ENCODE measurements at places on chromosomes 2 and 18.

GRCh38 chr2:96540136-96540535, 3.6 kb downstream of the ARID5A start:
- DNase-seq, result no peak

DNA sequence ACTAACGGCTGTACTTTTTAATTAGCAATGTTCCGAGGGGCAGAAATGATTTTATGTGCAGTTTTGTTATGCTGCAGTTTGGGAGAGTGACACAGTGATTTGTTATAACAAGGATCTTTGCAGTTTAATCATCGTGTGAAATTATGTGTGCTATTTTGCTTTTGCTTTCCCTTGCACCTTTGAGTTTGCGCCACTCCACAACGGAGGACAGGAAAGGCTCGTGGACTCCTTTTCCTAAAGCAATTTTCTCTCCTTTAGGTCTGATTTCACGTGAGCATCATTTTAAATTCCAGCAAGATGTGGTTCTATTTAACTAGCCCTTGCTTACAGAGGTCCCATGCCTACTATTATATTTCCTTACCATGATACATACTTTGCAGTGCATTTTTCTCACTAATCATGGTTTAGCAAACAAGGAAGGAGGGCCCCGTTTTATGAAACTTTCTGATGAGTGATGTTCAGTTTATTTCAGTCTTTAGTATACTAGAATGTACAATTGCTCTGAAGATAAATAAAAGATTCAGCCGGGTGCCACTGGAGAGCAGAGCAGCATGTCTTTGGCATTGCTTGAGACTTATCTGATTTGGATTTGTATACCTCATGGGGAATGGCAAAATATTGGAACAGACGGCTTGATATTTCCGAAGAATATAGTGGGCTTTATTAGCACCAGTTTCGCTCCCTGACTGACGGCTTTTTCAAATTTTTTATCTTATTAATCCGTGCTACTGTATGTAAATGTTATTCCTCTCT, 528.2 kb upstream of the FANCL start:
- DNase-seq, result no peak

GRCh38 chr2:86615596-86615995, 8.1 kb downstream of the RNF103 start:
- no peak for DNase-seq

- DNase-seq, result no peak
Measured at GRCh38 chr2:40087434-40087833, 308.4 kb upstream of the THUMPD2 start.

- DNase-seq, result no peak
Measured at GRCh38 chr2:63665091-63665490, 76.3 kb downstream of the MDH1 start.

DNA sequence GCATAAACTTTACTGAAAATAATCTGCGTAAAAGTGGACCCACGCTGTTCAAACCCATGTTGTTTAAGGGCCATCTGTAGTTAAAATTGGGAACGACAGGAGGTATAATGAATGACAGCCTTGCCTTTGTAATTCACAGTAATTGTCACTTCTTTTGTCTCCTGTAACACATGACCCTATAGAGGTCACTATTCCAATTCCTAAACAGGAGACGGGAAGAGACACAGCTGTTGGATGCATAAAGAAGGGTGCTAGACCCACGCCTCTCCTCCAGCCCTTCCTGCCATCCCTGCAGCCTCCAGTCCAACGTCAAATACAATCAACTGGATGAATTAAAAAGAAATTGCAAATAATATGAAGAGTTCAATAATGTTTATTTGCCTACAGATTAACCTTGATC, 63.1 kb upstream of the NFATC1 start:
- DNase-seq, result no peak

- no peak for DNase-seq
Measured at GRCh38 chr2:230569298-230569697, 143.3 kb upstream of the CAB39 start.

DNA sequence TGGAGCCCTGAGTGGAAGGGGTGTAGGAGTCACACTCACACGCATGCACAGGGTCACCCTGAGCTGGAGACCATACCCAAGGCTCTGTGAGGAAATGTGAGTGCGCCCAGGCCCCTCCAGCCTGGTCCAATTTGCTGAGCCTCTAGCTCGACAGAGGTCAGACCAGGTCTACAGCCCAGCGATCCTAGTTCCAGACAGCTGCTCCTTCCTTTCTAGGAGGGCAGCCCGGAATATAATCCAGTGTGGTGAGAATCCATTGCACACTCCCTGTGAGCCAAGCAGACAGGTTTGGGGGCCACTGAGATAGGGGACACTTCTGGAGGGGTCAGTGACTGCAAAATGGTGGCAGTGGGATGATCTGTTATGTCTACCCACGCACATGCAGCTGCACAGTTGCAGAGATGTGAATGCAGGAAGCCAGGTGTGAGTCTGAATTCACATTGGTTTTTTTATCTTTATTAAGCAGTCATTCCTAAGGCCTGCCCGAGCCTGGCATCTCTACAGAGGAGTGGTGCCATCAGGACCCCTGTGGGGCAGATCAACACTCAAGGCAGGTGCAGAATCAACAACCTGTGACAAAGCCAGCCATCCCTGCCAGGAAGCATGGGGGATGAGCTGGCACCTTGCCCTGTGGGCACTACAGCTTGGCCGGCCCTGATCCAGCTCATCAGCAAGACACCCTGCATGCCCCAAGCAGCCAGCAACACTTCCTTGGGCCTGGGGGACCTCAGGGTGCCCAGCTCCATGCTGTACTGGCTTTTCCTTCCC, at the start of gene GPR148:
Gene GPR148 (plus strand): TSS at position 522 of the 768 bp plus-strand sequence. CDS start 82 bp downstream, at position 604.
- no peak for DNase-seq

- no peak for DNase-seq
Measured at GRCh38 chr2:46381263-46381849, 84.1 kb downstream of the EPAS1 start.

DNA sequence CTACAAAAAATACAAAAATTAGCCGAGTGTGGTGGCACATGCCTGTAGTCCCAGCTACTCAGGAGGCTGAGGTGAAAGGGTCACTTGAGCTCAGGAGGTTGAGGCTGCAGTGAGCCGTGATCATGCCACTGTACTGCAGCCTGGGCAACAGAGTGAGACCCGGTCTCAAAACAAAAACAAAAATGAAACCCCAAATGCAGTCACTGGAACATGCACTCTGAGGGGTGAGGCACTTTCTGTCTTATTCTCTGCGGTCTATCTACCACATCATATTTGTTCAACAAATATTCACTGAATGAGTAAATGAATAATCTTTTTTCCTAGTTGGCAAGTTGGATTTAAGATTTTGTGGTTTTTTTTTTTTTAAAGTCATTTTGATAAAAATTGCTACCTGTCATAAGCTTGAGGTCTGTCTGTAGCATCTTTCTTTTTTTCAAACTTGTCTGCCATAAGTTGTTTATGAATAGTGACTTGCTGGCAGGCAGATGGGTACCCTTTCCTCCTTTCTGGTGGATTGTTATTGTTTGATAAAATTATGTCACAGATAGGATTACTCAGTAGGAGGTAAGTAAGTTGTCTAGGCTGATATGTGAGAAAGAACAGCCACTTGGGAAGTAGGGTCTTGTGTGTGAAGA, 11.8 kb downstream of the CHRNA1 start:
- DNase-seq, result no peak

DNA sequence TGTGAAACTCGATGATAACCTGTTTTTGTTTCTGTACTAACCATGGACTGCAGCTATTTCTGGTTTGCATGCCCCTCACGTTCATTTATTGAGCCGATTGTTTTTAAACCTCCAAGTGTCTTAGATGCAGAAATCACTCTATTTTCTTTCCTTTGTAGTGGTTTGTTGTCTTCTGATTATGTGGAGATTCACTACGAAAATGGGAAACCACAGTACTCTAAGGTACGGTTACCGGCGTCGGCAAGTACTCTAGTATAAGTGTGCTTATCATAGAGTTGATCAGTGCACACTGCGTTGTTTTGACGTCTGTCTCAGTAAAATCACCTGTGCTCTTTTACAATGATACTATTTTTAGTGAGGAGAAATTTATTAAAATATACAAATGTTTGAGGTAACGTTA, 87.4 kb downstream of the ADAM23 start:
- DNase-seq, result no peak

GRCh38 chr2:20365249-20365817, 14.7 kb upstream of the PUM2 start:
- DNase-seq, result no peak

DNA sequence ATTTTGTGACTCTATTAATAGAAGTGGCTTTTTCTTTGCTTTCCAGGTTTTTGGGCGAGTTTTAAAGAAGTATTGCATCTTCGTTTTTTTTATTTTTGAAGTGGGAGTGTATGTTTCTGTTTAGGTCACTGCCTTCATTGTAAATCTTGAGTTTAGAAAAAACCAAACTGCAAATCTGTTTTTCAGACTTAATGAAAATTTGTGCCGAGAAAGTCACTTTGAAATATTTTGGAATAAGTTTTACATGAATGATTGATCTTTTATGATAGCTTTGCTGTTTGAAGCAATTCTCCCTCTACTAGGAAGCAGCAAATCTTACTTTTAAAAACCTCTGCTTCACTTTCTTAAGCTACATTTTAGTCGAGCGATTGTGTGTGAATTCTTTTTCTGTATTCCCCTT, 2.2 kb downstream of the SMAD4 start:
- DNase-seq, result no peak

DNA sequence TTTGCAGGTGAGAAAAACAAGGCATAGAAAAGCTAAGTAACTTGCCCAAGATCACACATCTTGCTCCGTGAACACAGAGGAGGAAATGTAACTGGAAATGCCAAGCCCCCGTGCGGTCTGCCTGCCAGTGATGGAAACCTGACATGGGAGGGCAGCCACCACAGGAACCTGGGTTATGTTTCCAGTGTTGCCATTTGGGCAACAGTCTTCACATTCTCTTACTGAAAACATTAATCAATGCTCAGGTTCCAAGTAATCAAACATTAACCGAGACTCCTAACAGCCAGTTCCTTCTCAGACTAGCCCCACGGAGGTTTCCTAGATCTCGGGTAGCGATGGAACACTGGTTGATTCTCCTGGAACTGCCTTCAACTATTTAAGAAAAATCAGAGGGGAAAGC, 2.5 kb downstream of the TGFA start:
- no peak for DNase-seq

GRCh38 chr18:3455907-3456685, 6.1 kb downstream of the TGIF1 start:
- DNase-seq, result no peak

- DNase-seq, result no peak
Measured at GRCh38 chr2:100542418-100542817, 20.4 kb upstream of the PDCL3 start.

DNA sequence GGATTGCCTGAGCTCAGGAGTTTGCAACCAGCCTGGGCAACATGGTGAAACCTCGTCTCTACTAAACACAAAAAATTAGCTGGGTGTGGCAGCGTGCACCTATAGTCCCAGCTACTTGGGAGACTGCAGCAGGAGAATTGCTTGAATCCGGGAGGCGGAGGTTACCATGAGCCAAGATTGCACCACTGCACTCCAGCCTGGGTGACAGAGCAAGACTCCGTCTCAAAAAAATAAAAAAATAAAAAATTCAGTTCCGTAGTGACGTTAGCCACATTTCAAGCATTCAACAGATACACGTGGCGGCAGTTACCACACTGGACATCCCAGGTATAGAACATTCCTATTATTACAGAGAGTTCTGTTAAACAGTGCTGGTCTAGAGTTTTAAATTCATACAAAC, 4.5 kb downstream of the KANSL3 start:
- DNase-seq, result no peak

GRCh38 chr2:226636586-226636985, 163.0 kb downstream of the IRS1 start:
- DNase-seq, result no peak

- no peak for DNase-seq
Measured at GRCh38 chr2:164657129-164657528, 35.8 kb upstream of the GRB14 start.

GRCh38 chr2:98134172-98135005, 47.4 kb downstream of the VWA3B start:
- DNase-seq, result no peak

- no peak for DNase-seq
Measured at GRCh38 chr2:43707255-43708015, 31.2 kb upstream of the C1GALT1C1L start.

DNA sequence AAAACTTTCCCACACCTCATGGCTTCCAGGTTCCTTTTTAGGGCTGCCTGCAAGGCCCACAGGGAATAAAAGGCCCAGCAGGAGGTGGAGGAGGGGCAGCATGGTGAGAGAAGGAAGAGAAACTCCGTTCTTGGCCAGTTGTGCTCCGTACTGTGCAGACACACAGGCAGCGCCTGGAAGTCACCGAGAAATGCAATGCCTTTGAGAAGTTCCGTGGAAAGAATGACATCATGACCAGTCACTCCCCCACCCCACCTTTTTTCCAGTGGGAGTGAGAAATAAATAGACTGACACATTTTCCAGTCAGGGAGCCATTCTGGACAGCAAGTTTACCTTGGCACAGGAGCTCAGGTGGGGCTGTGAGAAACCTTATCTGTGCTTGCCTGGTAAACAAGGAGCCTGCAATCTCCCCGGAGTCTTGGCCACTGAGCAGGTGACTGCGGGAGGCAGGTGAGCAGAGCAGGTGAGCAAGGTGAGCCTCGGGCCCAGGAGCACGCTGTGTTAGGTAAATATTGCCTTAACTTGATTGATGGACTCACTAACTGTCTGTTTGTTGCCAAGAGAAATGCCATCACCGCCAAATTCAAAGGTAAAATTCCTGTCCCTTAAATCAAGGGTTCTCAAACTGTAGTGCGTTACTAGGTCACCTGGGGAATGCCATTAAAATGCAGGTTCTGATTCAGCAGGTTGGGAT, 13.5 kb upstream of the LBH start:
- DNase-seq, result no peak

DNA sequence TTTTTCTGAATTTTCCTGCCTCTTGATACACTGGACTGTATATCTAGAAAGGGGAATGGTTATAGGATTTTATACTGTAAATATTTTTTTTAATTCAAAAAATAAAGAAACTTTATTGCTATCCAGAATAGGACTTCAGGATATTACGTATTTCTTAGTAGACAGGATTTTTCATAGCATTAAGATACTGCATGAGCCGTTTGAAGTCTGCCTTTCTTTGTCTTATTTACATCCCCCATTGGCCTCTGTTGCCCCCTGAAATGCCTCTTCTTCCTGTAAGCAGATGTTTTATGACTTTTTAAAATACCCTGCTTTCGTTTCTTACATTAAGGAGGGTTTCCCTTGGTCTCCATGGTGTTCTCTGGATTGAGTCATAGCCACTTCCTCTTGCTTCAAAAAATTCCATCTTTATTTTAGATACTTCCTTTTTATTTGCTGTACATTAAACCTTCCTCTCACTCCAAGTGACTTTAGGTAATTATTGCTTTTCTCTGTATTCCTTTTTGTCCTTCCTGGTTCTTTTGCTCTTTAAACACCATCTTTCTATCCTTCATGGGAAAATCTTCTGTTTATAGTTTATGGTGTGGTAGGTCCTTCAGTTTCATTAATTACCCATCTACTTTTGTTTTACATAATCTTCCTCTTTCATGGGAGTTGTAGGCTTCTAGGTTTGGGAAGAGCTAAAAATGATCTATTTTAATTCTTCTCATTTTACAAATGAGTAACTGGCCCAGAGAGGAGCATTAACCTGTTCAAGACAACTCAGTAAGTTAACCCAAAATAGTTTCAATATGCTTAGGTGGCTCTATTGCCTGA, 72.6 kb downstream of the ZNF532 start:
- no peak for DNase-seq

- DNase-seq, result no peak
Measured at GRCh38 chr2:191500566-191500883, 177.4 kb upstream of the NABP1 start.

GRCh38 chr2:78383576-78383975, 641.9 kb upstream of the REG3G start:
- DNase-seq, result no peak

- DNase-seq, result no peak
Measured at GRCh38 chr2:58202404-58202803, 38.7 kb downstream of the FANCL start.

- no peak for DNase-seq
Measured at GRCh38 chr2:46302005-46302695, 4.9 kb downstream of the EPAS1 start.
